H9 (cell line): ENCODE measurements at places on chromosomes 4 and X.

DNA sequence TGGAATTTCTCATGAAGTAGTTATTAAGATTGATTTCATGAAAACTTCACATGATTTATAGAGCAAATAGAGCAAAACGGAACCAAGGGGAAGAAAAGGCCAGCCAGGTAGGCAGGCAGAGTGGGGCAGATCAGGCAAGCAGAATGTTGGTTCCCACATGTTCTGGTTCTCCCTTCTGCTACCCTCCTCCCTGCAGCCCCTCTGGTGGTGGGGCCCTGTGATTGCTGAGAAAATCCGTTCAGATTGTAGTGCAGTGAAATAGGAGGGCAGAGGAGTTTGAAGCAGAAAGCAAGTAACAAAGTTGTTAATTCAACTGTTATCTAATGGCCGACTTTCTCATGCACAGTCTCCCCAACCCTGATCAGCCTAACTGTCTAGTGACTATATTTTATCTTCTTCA lies 185.3 kb downstream of the MID1IP1 start:
- peak; percentile 33 for DNase-seq

- peak; percentile 41 for DNase-seq
Observed at GRCh38 chrX:63930140-63930539, 145.1 kb upstream of the ARHGEF9 start.

DNA sequence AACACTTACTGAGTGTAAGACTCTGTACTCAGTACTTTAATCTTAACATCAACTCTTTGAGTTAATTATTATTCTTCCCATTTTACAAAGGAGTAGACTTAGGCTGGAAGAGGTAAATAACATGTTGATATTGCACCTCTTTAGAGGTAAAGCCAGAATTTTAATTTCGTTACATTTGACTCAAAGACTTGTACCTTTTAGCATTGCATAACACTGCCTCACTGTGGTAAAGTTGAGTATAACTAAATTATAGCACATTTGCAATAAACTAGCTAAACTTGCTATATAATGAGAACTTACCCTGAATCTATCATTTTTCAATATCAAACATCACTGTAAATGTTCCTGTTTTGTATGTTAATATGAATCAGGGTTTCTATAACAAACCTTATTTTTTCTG lies 218.5 kb downstream of the PRR32 start:
- DNase-seq, result no peak

DNA sequence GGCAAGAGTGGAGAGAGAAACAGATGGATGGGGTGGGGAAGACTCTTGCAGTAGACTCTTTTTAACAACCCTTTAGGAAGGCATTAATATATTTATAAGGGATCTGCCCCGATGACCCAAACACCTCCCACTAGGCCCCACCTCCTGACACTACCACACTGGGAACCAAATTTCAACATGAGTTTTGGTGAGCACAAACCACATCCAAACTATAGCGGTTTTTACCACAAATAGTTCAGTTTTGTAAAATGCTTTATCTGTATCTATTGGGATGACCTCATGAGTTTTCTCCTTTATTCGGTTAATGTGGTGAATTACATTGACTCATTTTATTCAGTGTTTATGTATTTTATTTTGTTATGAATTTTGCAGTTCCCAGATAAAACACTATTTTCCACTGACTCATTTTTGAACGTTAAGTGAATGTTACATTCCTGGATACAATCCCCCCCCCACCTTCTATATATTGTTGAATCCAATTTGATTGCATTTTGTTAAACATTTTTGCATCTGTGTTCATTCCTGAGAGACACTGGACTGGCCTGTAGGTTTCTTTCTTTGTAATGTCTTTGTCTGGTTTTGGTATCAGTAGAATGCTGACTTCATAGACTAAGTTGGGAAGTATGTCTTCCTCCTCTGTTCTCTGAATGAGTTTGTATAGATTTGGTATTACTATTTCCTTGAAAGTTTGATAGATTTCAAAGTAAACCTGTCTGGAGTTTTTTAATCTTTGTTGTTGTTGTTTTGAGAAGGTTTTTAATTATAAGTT lies 13.9 kb upstream of the CPLX1 start:
- DNase-seq, result no peak

DNA sequence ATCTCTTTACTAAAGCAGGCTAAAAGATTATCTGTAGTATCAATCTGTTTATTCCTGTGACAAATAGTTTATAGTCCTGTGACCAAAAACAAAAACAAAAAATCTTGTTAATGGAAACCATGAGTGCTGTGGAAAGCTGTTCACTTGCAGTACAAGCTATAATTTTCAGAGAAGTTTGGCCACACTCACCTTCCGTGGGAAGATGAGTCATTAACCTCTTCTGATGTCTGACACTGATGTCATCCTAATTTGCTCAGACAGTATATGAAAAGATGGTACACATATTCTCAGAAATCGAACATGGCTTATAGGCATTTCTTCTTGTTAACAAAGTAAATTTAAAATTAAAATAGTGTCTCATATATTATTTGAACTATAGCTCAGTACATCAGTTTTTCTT lies 19.9 kb upstream of the ENPP6 start:
- DNase-seq, result no peak

GRCh38 chrX:45774961-45775360 lies 574.3 kb upstream of the DIPK2B start:
- no peak for DNase-seq

DNA sequence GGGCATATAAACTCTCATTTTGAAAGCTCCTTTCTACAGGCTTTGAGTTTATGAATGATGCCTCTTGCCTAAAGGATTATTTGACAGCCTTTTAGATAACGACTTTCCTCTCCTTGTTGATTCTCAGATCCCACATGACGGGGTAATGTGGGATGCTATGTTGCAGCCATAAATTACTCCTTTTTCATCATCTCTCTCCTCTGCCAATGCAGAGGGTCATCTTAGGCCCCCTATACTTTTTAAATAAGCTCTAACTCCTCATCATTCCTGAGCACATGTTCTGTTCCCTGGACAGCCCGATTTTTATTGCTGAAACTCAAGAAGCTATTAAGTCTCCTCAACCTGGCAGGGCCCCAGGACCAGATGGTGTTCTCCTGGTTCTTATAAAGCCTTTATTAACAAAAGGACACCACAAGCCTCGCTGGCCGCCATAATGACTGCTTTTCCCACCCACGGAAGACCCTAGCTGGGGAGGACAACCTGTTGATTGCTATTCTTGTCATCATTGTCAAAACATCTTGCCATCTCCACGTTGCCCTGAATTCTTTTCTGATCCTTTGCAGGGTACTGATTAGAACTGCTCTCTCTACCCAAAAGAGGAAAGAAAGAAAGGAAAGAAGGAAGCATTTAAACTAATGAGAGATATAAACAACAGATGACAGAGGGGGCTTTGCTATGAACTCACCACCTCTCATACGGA lies 150.7 kb downstream of the DHX15 start:
- DNase-seq, result no peak

DNA sequence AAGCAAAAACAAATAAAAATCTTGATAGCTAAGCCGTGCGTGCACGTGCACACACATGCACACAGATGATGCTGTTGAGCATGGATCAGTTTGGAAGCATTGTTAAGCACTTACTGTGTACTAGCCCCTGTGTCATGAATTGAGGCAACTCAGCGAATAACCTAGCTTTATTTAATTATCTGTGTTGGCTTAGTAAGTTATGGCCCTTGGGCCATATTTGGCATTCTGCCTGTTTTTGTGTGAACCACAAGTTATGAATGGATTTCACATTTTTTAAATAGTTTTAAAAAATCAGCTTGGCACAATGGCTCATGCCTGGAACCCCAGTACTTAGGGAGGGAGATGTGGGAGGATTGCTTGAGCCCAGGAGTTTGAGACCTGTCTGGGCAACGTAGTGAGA lies 113.6 kb upstream of the CBLL2 start:
- DNase-seq, result no peak

- DNase-seq, result no peak
Observed at GRCh38 chrX:47817421-47817820, 19.3 kb upstream of the ZNF81 start.

DNA sequence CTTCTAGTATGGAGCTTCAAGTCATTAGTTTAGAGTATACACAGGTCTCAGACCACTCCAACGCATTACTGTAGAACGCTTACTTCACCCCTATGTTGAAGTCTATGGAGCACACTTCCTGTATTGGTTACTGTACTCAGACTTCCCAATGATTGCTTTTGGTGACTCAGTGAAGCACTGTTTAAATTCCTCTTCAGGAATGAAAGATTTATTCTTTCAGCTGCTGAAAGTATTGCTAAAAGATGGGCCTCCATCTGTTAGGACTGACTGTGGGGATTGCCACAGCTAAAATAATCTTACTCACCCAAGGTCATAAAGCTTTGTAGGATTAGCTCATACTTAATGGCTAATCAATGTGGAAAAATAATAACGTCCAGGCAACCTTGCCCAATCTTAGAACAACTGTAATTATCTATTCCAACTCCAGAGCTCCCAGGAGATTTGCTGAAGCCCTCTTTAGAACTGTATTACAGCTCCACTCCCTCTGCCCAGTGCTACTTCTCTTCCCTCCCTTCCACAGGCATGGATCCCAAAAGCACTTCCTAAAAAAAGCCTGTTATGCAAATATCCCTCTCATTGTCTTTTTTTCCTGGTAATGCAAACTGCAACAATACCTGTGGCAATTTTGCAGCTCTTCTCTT lies 281.9 kb upstream of the HS3ST1 start:
- no peak for DNase-seq

GRCh38 chrX:41921492-41922430 lies 1.6 kb downstream of the CASK start:
- no peak for DNase-seq

GRCh38 chr4:19195696-19196095 lies 1056.0 kb upstream of the SLIT2 start:
- DNase-seq, result peak; percentile 77

DNA sequence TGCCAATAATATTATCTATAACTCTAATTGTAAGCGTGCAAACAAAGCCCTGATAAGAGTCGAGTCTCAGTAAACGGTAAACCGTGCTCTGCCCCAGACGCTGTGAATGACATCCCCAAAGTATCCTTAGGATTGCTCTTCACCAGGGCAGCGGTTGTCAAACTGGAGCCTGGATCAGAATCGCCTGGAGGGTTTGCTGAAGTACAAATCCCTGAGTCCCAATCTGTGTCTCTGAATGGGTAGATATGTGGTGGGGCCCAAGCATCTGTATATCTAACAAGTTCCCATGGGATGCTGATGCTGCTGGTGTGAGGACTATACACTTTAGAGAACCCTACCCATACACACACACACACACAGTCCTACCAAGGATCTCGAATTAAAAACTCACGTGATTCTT lies 813 bp upstream of the APBB2 start:
- no peak for DNase-seq

- DNase-seq, result no peak
Observed at GRCh38 chrX:131840799-131841495, 182.2 kb upstream of the STK26 start.

DNA sequence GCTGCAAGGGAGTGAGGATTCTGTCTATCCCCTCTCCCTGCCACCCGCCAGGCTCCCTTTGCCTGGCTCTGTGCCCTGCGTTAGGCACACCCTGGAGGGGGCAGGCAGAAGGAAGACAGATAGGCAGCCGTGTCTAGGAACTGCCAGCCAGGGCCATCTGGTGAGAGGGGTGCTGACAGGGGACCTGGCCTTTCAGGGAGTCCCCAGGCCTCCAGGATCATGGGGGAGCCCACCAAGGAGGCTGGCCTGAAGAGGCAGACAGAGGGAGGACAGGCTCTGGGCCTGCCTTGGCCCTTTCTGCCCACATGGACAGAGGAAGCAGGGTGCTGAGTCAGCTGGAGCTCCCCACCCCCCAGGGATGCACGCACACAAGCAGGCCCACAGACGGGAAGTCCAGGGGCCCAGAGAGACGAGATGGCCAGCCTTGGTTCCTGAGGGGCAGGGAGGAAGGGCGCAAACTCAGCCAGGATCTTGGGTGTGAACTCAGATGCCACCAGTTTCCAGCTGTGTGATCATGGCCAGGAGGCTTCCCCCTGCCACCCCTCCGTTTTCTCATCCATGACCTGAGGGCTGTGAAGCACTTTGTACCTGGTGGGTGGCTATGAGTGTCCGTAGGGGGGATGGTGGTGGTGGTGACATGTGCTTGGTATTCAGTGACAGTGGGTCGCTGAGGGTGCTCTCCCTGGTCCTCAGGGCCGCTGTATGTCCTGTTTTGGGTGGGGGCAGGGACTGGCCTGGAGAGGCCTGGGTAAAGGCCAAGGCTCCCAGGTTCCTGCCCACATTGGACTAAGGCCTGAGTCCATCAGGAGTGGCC lies 1.8 kb downstream of the SH3BP2 start:
- DNase-seq, result no peak

GRCh38 chrX:30593440-30594200 lies 16.1 kb upstream of the TASL start:
- DNase-seq, result peak; percentile 28

GRCh38 chr4:6023731-6024130 lies 5.5 kb upstream of the C4orf50 start:
- DNase-seq, result no peak

- no peak for DNase-seq
Observed at GRCh38 chr4:54255881-54256280, 26.8 kb downstream of the PDGFRA start.

DNA sequence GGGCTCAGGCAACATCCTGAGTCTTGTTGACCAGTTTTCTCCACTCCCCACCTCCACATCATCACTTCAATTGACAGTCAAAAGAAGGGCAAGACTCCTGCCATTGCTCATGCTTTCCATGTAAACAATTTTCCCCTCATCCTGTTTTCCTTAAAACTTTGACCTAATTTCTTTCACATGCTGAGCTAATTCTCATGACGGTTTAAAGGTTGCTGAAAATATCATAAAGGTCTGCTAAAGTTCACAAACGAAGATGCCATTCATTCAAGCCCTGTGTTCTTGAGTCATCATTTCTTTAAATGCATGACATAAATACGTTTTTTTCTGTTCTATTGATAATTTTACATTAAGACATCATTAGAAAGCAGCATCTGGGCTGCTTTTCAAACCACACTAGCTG lies 353.9 kb downstream of the NKX6-1 start:
- DNase-seq, result no peak

DNA sequence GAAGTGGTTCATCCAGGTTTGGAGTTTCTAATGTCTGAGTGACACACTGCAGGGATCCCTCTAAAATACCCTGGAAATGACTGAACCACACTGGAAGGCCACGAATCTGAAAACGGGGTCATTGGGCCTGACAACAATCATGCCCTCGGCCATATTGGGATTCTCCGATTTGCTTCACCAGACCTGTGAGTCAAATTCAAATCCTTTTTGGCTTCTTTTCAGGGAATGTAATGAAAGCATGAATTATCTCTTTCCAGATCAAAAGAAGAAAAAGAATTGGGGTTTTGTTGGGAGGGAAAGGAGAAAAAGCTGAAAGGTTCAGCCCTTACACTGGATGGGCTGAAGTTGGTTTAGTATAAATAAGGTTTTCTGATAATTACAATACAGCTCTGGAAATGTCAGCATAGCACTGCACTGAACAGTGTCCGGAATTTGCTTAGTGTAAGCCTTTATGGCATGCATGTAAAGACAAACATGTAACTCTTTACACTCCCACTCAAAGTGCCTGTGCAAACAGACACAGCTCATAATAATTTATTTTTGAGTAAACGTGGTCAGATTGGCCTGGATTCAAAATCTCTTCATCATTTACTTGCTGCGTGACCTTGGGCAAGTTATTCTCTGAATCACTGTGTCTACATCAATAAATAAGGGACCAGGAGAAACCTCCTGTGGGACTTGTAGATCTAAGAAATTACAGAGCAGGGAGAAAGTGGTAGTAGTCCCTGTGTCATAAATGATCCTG lies 21.4 kb downstream of the CT47C1 start:
- DNase-seq, result no peak
